ENCODE measurements at places on chromosomes 3 and 15.

GRCh38 chr3:193145248-193145647 lies 95.8 kb upstream of the PLAAT1 start:
- no peak for DNase-seq

DNA sequence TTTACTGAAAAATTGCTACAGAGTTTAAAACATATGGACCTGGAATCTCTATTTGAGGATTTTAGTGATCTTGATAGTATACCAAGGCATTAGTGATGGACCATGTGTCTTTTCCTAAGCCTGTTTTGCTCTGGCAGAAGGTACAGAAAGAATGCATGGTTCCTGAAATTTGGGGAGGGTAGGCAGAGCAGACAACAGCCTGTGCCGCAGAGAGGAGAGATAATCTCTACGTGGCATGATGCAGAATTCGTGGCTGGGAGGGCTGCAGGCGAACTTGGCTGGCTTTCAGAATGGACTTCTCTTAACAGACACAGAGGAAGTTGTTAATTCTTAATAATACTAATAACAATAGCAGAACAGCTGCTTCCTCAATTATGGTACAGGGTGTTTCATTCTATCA lies 137.5 kb upstream of the FOXB1 start:
- no peak for DNase-seq

DNA sequence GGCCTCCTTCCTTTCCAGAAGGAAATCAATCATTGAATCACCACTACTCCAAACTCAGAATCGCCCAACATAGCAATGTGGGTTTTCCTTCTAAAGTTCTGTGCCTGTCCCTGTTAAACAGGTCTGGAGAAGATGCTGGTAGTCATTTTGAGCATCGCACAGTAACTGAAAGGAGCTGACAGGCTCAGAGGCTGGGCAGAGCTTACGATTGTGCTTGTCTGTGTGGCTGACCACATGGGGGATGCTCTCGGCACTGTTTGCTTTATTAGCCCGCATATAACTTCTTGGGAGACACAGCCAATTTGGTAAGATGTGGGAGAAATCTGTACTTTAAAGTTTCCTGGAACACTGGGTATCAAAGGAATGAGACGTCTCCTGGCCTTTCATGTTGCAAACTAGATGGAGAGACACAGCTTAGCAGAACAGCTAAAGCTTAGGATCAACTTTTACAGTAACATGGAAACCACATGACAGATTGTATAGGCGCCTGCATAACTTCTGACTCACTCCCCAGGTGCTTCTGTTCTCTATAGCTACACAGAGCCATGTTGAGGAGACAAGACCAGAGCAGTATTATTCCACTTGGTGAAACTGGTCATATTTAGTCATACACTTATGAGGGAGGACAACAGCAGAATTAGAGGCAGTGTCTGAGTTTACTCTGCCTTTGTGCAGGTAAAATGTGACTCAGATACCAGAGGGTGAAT lies 374.1 kb downstream of the RORA start:
- DNase-seq, result no peak

DNA sequence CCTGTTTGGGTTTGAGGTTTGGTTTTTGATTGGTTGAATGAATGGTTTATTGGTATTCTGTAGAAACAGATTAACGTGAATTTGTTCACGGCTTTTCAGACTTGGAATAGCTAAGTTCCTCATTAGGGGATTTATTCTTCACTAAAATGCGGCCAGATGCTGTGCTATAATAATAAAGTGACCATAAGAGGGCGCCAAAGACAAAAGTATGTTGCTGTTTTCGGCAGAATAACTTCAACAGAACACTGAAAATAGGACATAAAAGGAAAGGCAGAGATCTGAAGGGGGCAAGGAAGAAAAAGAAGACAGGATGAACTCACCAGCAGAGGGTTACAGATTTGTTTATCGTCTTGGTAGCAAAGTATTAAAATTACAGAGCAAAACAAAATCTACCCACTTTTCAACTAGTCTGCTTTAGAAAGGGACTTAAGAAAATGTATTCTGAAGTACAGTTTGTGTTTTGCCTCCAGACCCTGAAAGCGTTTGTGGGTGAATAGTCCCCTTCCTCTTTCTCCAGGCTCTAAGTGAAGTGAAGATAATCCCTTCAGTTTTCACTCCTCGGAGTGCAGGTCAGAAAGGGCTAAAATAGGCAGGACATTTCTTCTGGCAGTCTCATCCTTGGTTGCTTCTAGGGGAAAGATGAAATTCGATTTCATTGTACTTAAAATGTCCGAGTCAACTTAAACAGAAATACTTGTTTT lies 147.6 kb downstream of the IL20RB start:
- peak; percentile 16 for DNase-seq

DNA sequence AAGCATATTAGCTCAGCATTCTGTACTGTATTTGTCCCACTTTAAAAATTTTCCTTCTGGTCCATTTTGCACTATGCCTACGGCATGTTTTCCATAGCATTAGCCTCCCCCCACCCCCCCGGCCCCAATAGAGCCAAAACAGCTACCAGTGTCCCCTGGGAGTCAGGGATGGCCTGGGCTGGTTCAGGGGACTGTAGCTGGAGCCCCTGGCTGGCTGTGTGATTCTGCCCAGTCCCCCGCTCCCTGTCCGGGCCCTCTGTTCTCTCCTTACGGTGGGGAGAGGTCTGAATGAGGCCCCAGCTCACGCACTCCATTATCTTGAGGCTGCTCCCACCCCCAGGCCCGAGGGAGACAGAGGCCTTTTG lies 70.1 kb downstream of the KLF15 start:
- no peak for DNase-seq

DNA sequence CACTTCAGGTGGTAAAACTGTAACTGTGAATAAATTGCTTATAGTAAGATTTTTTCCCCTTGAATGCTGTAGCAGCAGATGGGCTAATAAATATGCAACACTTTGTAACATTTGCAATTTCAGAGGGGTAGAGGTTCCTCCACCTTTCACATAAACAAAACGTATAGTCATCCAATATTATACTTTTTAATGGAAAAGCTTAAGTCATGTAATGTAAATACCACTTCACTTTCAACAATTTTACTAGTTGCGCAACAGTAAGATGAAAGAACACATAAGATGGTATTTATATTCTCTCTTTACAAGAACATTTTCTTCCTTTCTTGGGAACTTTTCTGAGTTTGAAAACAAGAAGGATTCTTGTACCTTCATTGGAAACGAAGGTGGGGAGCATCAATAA lies 56.6 kb upstream of the FAM3D start:
- DNase-seq, result no peak

DNA sequence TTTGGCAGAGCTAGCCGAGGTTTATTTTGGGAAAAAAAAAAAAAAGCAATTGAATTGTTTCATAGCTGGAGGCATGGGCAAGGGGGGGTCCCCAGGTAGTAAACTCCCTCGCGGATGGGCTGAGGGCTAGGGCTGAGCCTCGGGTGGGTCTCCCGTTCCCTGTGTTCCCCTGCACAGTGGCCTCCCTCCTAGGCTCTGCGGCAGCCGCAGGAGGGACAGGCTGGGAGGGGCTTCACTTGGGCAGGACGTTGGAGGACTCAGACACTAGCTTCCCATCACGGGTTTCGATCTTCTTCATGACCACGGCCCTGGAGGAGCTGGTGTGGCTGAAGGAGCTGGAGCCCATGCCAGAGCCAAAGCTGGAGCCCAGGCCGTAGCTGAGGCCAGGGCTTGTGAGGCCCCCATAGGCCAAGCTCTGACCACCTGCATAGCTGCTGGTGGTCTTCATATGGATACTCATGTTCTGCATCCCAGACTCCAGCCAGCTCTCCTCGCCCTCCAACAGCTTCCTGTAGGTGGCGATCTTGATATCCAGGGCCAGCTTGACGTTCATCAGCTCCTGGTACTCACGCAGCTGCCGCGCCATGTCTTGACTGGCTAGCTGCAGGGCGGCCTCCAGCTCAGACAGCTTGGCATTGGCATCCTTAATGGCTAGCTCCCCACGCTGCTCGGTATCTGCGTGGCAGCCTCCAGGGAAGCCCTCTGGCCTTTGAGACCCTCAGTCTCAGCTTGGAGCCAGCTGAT lies 64.0 kb upstream of the CDAN1 start:
- DNase-seq, result no peak

GRCh38 chr3:187085021-187085666 lies 54.2 kb downstream of the RPL39L start:
- DNase-seq, result no peak

DNA sequence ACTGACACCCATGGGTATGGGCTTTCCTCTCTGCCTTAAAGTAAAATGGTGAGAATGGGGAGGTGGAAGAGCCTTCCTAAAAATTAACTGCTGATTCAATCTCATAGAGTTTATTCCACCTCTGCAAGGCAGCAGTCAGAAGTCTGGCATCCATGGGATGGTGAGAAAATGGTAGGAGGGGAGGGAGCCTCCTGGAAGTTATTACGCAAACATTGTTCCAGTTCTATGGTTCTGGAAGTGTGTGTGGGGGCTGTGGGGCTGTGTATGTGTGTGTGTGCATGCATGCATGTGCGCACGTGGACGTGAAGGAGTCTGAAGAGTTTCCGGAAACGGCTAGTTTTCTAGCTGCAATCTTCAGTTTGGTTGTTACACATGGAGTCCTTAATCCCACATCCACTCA lies 177.6 kb downstream of the KCNAB1 start:
- no peak for DNase-seq

DNA sequence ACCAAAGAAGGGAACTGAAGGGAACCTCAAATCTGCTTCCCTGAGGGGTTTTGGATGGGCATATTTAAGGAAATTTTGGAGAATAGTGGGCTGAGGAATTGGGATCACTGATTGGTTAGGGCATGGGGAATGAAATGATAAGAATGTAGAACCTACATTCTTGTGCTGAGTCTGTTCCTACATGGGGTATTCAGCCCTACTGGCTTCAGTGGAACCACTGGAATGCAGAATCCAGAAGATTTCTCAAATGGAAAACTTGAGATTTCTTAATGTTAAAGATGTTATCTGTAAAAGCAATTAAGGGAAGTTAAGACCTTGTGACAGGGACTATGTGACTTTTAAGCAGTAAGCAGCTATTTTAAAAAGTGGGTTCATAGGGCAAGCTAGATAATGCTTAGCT lies 1062.4 kb downstream of the AGBL1 start:
- DNase-seq, result no peak

- DNase-seq, result no peak
Observed at GRCh38 chr3:190709351-190709773, 153.1 kb downstream of the GMNC start.

GRCh38 chr15:40282869-40283614 lies at the start of gene ANKRD63:
ANKRD63 (minus strand) TSS chr15:40283064; CDS start chr15:40282586, 478 bp downstream.
- DNase-seq, result no peak

- no peak for DNase-seq
Observed at GRCh38 chr3:127425505-127426443, 137.9 kb upstream of the PRR20G start.

DNA sequence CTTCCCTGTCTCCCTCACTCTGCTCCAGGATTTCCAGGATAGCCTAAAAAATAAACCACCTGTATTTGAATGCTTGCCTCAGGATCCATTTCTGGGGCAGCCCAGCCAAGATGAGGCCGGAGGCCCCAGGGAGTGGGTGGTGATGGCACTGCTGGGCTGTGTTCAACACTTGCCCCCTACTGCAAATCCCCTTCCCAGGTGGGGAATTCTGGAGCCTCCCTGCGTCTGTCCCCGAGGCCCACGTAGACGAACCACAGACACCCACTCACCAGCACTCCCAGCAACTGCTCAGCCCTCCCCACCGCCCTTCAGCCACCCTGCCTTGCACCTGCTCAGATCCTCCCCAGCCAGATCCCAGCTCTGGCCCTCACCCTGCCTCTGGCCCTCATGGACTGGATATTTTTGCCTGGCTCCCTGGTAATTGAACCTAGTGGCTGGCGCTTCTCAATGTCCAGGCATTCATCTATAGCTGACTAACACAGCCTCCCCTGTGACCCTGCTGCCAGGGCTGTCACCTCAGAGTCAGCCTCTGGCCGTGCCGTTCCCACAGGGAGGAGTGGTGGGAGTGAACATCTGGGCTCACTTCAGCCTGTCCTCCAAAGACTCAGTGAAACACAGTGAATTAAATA lies 17.1 kb upstream of the EPB42 start:
- no peak for DNase-seq

DNA sequence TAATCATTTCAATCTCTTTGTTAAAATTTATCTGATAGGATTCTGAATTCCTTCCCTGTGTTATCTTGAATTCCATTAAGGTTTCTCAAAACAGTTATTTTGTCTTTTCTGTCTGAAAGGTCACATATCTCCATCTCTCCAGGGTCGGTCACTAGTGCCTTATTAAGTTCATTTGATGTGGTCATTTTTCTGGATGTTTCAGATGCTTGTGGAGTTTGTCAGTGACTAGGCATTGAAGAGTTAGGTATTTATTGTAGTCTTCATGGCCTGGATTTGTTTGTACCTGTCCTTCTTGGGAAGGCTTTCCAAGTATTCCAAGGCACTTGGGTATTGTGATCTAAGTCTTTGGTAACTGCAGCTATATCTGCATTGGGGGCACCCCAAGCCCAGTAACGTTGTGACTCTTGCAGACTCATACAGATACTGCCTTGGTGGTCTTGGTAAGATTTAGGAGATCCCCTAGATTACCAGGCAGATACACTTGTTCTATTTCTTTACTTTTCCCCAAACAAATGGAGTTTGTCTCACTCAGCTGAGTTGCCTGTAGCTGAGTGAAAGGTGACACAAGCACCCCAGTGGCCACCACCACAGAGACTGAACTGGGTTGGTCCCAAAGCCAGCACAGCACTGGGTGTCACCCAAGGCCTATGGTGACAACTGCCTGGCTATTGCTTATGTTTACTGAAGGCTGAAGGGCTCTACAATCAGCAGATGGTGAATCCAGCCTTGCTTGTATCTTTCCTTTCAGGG lies 18.9 kb upstream of the SLC27A2 start:
- DNase-seq, result no peak

DNA sequence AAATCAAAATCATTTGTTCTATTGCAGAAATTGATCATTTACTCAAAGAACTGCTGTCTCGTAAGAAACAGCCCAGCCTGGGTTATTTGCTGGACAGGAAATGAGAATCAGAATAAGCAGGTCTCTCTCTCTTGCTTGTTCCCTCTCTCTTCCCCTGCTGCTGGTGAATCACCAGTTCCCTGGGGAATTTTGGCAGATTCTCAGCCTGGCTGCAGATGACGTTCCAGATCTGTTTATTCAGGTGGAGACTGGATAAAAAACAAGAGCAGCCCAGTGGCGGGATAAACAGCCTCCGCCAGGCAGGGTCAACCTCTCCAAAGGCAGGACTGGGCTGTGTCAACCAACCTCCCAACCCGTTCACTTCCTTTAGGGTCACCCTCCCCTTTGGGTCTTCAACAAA lies 72.1 kb downstream of the LRIG1 start:
- peak; percentile 84 for DNase-seq
